Hindlimb muscle (tissue), 1 donor: ENCODE measurements at places on chromosomes 7 and 10. TPM values are rescaled to one million over a fixed set of nuclear protein-coding genes. Genes with fewer than 3 reads are reported as not detected.

The PRKAR2B gene
- 6.4 TPM for polyA plus RNA-seq

The FRMPD2 gene
- 0.09 TPM for polyA plus RNA-seq

The HECW1 gene
- polyA plus RNA-seq, result 0.14 TPM

The SSC4D gene
- 0.85 TPM for polyA plus RNA-seq

The FGF8 gene
- polyA plus RNA-seq, result 0.36 TPM

The KLF14 gene
- polyA plus RNA-seq, result 1.5 TPM

The ARMC3 gene
- not detected for polyA plus RNA-seq

The SCART1 gene
- 1.1 TPM for polyA plus RNA-seq

The GBX1 gene
- polyA plus RNA-seq, result 2.7 TPM

The RPEL1 gene
- not detected for polyA plus RNA-seq

The LLCFC1 gene
- 0.26 TPM for polyA plus RNA-seq

The ARHGAP22 gene
- polyA plus RNA-seq, result 1.3 TPM

The IKZF1 gene
- polyA plus RNA-seq, result 3.2 TPM

The STEAP1B gene
- polyA plus RNA-seq, result 1.8 TPM

The XRCC2 gene
- polyA plus RNA-seq, result 3.2 TPM

The TMEM178B gene
- polyA plus RNA-seq, result 0.57 TPM

The PIK3AP1 gene
- polyA plus RNA-seq, result 3.2 TPM

The PNLIPRP1 gene
- polyA plus RNA-seq, result not detected

The LRRC4 gene
- 4.7 TPM for polyA plus RNA-seq

The GTF2IRD1 gene
- polyA plus RNA-seq, result 50.8 TPM

The SLC18A3 gene
- not detected for polyA plus RNA-seq

The CDHR3 gene
- 14.9 TPM for polyA plus RNA-seq

The FFAR4 gene
- polyA plus RNA-seq, result 0.43 TPM

The SMO gene
- 39.7 TPM for polyA plus RNA-seq

The PNLIPRP2 gene
- polyA plus RNA-seq, result not detected

The GLI3 gene
- 13.6 TPM for polyA plus RNA-seq

The LIPF gene
- not detected for polyA plus RNA-seq

The RADIL gene
- 3.7 TPM for polyA plus RNA-seq

The TMEM176B gene
- polyA plus RNA-seq, result 16.7 TPM
